AG04450 (cell line): ENCODE measurements at places on chromosomes 11 and 22.
A peak's percentile ranks its signal among the peaks of the same experiment; 100 is the strongest.

DNA sequence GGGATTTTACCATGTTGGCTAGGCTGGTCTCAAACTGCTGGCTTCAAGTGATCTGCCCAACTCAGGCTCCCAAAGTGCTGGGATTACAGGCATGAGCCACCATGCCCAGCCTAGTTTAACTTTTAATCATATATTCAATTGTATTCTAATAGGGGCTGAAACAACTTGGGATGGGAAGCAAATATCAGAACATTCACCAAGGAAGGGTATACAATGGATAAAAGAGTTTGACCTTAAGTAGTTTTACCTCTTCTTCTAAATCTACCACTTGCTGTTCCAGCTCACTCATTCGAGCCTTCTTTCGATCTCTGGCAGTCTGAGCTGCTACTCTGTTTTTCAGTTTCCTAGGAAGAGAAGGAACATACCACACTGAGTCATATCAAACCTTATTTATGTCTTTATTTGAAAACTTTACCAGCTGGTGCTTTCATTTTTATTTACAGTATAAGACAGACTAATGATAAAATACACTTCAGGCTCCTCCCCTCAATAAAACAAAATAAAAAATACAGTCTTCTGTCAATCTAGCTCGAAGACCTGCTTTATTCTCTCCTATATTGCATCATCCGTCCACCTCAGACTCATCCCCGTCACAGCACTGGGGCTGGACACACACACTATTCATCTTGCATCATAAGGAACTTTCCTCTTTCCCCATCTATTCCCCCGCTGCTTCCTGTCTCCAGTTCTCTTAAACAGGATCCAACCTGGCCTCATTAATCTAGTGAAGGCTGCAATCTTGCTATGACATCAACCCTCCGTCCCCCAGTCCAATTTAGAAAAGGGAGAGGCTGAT is 1.4 kb downstream of the XBP1 start:
- DNase-seq, result peak; percentile 83

- DNase-seq, result peak; percentile 85
Observed at GRCh38 chr11:76025068-76025467, 181.2 kb downstream of the WNT11 start.

DNA sequence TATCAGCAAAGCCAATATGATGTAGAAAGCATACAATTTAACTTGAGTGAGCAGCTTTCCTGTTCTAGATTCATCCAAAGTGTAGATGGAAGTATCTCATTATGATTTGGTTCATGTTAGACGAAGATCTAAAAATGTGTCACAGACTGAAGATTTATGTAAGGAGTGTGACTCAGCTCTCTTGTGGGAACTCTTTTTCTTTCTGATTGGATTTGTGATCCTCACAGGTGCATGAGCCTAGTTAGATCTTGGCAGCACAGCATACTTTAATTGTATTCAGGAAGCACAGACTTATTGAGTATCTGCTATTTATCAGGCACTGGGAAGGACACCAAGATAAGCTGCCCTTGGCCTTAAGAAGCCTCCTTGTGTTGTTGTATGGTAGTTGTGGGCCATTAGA is 147.1 kb downstream of the C11orf91 start:
- DNase-seq, result no peak

GRCh38 chr11:102615894-102616432 is 9.2 kb downstream of the MMP20 start:
- DNase-seq, result no peak

DNA sequence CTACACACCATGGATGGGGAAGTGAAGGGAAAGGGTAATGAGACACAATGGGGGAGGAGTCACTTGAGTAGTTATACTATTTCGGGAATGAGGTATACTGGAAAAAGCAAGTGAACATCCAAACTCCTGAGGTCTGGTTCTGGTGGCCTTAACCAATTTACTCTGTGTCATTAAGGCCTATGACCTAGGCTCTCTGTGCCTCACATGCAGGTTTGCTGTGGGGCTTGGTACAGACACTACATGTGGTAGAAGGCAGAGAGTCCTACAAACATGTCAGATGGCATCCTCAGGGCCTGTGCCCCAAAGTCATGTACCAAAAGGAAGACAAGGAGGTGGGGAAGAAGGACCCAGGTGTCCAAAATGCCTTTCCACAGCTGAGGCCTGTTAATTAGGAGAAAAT is 98.9 kb downstream of the TRIM29 start:
- no peak for DNase-seq

GRCh38 chr22:33224841-33225240 is 166.7 kb upstream of the SYN3 start:
- DNase-seq, result no peak

DNA sequence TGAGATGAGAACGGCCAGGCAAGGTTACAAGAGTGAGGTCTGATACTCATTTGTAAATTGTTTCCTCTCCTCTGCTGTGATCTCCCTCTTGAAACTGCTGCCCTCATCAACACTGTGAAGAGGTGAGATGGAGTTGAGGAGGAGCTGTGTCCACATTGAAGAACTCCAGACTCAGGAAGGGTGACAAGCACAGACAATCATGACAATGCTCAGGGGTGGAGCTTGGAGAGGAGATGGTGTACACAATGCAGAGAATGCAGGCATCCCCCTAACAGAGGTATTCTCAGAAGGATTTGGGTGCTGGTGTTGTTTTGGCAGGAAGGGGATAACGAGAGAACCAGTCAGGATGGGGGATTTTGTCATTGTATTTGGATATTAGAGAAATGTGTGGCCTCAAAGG is 21.5 kb upstream of the MMP7 start:
- DNase-seq, result no peak

GRCh38 chr11:74948546-74948897 is 369 bp downstream of the XRRA1 start:
- DNase-seq, result no peak

GRCh38 chr11:66867425-66868040 is 10.7 kb downstream of the LRFN4 start:
- no peak for DNase-seq

GRCh38 chr11:2428322-2428795 is 16.0 kb downstream of the TRPM5 start:
- DNase-seq, result no peak

DNA sequence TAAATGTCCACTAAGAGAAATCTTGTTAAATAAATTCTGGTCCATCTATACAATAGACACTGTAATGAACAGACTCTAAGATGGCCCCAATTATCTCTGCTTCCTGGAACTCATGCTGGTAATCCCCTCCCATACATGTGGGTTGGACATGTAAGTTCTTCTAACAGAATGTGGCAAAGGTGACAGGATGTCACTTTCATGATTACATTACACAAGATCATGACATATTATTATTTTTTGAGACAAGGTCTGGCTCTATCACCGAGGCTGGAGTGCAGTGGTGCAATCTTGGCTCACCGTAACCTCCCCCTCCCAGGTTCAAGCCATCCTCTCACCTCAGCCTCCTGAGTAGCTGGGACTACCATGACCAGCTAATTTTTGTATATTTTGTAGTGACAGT is 14.6 kb upstream of the NDUFC2 start:
- DNase-seq, result no peak

GRCh38 chr22:44245438-44245837 is 64.7 kb downstream of the PARVG start:
- no peak for DNase-seq

DNA sequence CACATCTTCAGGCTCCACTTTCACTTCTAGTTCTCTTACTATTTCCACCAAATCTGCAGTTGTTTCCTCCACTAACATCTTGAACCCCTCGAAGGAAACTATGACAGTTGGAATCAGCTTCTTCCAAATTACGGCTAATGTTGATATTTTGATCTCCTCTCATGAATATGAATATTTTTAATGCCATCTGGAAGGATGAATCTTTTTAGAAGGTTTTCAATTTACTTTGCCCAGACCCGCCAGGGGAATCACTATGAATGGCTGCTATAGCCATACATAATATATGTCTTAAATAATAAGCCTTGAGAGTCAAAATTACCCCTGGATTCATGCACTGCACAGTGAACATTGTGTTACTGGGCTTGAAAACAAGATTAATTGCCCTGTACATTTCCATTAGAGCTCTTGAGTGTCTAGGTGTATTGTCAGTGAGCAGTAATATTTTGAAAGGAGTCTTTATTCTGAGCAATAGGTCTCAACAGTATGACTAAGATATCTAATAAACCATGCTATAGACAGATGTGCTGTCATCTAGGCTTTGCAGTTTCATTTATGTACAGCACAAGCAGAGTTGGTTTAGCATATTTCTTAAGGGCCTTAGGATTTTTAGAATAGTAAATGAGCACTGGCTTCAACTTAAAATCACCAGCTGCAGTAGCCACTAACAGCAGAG is 48.3 kb upstream of the LRRC55 start:
- DNase-seq, result no peak

DNA sequence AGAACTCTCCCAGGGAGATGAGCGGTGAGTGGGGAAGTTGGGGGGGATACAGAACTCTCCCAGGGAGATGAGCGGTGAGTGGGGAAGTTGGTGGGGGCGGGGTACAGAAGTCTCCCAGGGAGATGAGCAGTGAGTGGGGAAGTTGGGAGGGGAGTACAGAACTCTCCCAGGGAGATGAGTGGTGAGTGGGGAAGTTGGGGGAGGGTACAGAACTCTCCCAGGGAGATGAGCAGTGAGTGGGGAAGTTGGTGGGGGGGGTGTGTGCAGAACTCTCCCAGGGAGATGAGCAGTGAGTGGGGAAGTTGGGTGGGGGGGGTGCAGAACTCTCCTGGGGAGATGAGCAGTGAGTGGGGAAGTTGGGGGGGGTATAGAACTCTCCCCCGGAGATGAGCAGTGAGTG is 186.5 kb downstream of the SHANK2 start:
- no peak for DNase-seq

DNA sequence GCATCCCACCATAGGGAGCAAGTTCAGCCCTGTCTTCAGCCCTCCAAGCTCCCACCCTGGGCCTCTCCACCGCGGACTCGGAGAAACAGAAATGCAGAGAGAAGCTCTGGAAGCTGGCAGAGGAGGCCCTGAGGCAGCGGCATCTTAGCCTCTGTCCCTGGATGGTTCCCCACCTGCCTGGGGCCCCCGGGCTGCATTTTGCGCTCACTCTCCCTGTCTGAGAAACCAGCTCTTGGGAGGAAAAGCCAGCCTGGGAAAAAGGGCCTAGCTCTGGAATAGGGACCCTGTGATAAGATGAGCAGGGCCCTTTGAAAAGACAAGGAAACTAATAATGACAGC is 12.0 kb upstream of the SPI1 start:
- no peak for DNase-seq

GRCh38 chr11:2178906-2179494 is 7.4 kb upstream of the TH start:
- no peak for DNase-seq

- DNase-seq, result no peak
Observed at GRCh38 chr11:47305734-47306483, 36.0 kb downstream of the MADD start.

GRCh38 chr11:120034881-120035630 is 102.9 kb downstream of the TRIM29 start:
- DNase-seq, result no peak

DNA sequence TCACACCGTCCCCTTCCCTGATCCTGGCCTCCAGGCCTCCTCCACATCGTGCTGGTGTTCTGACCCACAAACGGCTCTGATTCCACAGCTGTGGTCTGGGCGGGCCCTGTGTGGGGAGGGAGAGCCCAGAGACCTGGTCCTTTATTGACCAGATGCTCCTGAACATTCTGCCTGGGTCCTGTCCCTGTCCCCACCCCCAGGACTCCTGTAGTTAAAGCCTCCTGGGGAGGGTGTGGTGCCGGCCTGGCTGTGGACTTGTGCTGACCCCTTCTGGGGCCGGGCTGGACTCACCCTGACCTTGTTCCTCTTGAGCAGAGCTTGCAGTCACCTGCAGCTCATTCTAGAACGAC is 128.7 kb downstream of the CTTN start:
- DNase-seq, result no peak

- DNase-seq, result no peak
Observed at GRCh38 chr11:10460611-10461275, 5.7 kb downstream of the AMPD3 start.

DNA sequence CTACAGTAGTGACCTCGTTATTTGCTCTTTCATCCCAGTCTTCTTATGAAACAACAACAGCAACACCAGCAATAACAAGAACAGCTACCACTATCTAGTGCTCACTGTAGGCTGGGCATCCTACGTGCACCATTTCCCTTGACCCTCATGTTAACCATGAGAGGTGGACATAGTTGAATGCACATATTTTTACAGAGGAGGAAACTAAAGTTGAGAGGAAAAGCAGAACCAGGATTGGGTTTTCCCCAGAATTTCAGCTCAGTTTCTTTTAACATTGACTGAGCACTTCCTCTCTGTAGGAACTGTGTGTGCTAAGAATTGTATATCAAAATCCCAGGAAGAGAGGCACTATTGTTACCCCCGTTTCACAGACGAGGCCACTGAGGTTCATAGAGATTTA is 39.4 kb upstream of the TSPAN18 start:
- no peak for DNase-seq

DNA sequence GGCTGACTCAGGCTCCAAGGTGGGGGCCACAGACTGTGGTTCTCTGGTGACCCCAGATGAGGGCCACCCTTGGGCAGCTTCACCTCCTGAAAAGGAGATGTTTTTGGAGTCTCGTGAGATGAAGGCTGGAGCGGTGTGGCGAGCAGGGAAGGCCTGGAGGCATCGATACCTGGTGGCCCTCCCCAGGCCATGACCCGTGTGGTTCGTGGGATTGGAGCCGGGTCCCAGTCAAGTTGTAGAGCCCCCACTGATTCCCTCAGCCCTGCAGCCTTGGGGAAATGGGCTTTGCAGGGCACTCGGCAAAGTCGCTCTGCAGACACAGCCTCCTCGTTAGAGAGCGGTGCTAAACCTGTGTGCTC is 1083.4 kb downstream of the BRD1 start:
- DNase-seq, result no peak

GRCh38 chr11:35623621-35624168 is 5.4 kb downstream of the FJX1 start:
- peak; percentile 59 for DNase-seq

DNA sequence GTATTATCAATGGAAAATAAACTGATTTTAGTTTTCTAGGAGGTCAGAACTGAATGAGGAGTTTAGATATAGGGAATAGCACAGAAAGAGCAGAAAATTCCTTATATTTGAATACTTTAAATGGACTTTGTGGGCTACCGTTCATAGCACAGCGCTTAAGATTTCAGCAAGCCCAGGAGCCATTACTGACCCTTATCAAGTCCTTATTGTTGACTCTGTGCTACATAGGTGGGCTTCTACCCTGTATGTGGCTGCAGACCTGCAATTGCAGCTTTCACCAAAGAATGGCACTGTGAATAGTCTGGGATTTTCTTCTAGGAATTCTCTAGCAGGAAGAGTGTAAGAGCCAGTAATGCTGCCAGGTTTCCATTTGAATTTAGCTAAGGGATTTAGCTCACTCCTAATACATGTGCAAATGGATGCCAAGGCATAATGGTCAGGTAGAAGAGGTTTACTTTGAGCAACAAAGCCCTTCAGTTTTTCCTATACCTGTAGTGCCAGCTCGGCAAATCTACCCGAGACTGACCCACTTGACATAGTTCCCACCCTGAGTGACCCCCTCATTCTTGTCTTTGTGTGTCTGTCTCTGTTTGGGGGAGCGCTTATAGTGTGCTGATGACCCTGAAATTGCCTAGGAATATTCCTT is 42.5 kb upstream of the DLAT start:
- DNase-seq, result no peak
